Hepatocyte (in vitro differentiated cells): ENCODE measurements at places on chromosomes 11 and 22. TPM values are rescaled to one million over a fixed set of nuclear protein-coding genes. Genes with fewer than 3 reads are reported as not detected.

MMP27 gene
- not detected in 2 replicates for total RNA-seq

SLC35E4 gene
- 1.4 and 3.1 TPM in 2 replicates for total RNA-seq

DKK3 gene
- 66.6 and 71.3 TPM in 2 replicates for total RNA-seq

OR56A3 gene
- total RNA-seq = not detected in 2 replicates

C11orf42 gene
- not detected in 2 replicates for total RNA-seq

MMP12 gene
- 0.57 and 0.96 TPM in 2 replicates for total RNA-seq

FGF4 gene
- not detected in 2 replicates for total RNA-seq

MAJIN gene
- total RNA-seq = not detected in 2 replicates

UBQLN3 gene
- total RNA-seq = 0.50 TPM in 1 of 2 replicates, not detected in the other
